ENCODE measurements at places on chromosomes 2 and 18. TPM values are rescaled to one million over a fixed set of nuclear protein-coding genes. Genes with fewer than 3 reads are reported as not detected.

DNA sequence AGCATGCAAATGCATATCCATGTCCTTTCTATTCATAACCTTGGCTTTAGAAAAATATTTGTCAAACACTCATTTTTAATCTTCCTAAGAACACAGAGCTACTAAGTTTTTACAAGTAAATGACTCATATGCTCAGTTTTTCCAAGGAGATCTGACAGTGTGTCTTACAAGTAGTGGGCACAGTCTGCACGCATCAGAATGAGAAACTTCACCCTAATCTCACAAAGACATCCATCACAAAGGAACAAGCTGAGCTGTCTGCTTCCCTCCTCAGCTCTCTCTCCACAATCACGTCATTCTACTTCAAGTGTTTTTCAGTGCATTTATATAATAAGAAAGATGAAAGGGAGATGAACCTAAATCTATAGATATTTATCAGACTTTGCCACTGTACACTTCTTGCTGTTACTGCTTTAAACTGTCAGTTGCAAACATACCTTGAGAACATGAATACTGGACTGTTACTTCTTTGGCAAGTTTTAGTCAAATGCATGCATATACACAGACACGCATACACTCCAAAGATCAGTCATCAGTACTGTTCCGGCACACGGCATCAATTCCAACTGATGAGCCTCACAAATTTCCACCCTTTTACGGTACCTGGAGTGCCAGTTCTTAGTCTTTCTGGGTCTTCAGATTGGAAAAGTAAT, 75.7 kb downstream of the RBMS1 start:
- DNase-seq, result no peak

DNA sequence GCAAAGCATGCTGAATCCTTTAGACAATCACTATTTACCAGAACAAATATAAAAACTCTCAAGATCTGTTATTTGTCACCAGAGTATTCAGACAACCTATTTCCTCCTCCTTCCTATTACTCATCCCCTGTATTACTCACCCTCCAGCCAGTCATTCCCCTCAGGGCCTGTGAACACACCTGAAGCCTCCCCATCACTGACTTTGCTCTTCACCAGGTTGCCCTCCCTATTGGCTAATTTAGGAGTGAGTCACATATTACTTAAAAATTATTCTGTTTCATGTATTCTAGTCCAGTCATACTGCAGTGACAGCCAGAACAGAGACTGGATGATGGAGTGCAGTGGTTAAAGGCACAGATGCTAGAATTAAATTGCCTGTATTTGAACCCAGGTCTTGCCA, 3.7 kb upstream of the ATG16L1 start:
- no peak for DNase-seq

DNA sequence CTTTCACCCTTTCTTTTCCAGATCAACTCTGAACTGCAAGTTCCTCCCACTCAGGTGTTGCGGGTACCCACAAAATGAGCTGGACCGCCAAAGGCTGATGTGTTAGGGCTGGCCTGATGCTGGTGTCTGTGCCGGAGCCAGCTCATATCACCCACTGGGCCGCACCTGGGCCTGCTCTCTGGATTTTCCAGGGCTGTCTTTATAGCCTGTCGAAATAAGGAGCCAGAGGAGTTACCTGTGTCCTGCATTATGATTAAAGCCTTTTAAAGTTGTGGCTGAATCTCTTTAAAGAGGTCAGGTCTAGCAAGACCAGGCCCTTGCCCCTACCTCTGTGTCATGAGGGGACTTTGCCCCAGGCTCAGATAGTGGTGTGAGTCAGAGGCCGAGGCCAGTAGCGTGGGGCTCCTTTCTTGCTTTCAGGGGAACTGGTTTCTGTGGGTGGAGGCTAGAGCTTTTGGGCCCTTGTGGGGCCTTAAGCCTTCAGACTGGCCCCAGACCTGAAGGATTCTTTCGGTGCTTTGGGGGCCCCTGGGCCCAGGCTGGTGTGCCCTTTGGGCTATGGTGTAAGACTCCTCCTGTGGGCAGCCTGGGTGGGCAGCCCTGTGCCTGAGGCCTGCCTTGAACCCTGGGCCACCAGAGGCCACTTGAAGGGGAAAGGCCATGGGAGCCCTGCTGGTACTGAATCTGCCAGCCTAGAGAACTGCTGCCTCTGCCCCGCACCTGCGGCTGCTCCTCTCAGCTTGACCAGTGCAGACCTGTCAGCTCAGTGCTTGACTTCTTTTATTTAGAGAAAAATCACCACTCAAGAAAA, 21.3 kb downstream of the OTOF start:
- no peak for DNase-seq

DNA sequence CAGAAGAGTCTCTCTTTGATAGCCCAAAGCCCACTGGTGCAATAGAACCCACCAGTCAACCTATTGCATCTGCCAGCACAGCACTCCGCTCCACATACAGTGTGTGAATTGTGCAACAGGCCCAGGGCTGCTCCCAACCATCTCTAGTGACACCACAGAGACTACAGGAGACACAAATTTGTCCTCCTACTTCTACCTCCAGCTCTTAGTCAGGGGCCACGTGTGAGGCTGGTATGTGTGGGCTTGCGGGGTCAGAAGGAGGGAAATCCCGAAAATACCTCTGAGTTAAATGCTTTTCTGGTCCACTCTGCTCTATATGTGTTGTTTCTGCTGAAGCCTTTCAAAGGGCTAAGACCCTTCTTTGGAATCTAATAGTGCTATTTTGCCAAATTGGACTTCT, 18.0 kb downstream of the DGUOK start:
- DNase-seq, result no peak

DNA sequence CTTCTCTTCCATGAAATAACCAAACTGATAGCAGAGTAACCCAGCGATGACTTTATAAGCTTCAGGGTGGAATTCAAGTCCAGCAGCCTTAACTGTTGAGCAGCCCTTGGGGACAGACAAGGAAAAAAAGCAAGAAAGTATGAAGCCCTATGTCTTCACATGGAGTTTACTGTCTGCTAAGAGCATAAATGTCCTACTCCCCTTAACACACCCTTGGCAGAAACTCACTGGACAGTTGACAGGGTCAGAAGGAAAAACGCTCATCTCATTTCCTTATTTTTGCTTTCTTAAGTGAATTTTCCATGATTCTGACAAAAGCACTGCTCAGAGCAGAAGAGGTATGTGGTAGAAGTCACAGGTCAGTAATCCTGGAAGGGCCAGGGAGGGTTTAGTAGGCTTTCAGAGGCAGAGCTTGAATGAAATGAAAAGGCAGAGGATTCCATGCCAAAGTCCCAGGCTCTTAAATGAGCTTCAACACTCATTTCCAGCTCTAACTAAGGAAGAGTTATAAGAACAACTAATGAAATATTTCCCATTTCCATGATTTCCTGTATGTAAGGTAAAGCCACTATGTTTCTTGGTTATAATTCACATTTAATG, 683.3 kb upstream of the KLHL29 start:
- no peak for DNase-seq

- DNase-seq, result no peak
Observed at GRCh38 chr18:64330161-64330560, 181.3 kb upstream of the LINC00305 start.

- DNase-seq, result no peak
Observed at GRCh38 chr18:46226461-46226860, 122.3 kb downstream of the HAUS1 start.

GRCh38 chr2:233446121-233446520, 91.8 kb downstream of the DGKD start:
- no peak for DNase-seq

- peak; percentile 68 for DNase-seq
Observed at GRCh38 chr2:207767461-207768167, 2.1 kb downstream of the FZD5 start.

DNA sequence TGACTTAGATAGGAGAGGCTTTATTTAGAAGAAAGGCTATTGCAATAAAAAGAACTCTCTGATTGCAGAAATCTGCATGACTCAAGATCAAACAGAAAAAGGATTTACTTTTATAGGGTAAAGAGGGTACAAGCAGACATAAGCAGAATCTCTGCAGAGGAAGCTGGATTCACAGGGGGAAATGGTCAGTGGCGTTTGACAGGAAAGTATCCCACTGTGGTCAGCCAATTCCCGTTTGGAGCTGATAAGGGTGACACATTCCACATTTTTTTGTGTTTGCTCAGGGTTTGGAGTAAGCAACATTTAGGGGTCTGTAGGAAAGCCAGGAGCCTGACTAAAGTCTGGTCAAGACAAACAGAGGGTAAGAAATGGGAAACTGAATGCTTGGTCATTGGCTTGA, 23.9 kb upstream of the SCYGR5 start:
- DNase-seq, result no peak

GRCh38 chr2:193331676-193332075, 1136.9 kb upstream of the TMEFF2 start:
- no peak for DNase-seq

GRCh38 chr2:222992137-222992536, 59.9 kb upstream of the KCNE4 start:
- DNase-seq, result no peak

GRCh38 chr2:222423186-222423585, 1.2 kb upstream of the SGPP2 start:
- DNase-seq, result no peak

GRCh38 chr2:230870544-230871360, 6.0 kb downstream of the ITM2C start:
- no peak for DNase-seq

DNA sequence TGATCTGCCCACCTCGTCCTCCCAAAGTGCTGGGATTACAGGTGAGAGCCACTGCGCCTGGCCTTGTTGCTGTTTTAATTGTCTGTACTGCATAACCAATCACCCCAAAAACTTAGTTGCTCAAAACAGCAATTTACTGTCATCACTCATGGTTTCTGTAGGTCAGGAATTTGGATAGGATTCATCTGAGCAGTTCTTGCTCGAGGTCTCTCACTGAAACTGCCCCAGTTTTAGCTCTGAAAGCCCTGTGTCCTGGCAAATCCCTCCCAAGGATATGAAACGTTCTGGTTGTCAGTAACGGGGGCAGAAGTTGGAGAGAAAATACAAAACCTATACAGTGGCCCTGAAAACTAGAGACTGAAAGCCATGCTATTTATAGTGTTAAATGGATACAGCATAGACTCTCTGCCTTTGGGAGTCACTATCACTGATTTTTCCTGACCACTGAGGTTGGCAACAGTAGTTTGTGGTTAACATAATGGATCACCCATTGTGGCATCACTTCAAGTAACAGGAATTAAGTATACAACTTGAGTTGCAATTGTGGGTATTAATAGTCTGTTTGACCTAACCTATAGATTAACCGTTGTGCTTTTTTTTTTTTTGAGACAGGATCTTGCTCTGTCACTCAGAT, 27.2 kb upstream of the ERICH2 start:
- DNase-seq, result no peak

- DNase-seq, result no peak
Observed at GRCh38 chr2:239277401-239278085, 123.3 kb downstream of the HDAC4 start.

DNA sequence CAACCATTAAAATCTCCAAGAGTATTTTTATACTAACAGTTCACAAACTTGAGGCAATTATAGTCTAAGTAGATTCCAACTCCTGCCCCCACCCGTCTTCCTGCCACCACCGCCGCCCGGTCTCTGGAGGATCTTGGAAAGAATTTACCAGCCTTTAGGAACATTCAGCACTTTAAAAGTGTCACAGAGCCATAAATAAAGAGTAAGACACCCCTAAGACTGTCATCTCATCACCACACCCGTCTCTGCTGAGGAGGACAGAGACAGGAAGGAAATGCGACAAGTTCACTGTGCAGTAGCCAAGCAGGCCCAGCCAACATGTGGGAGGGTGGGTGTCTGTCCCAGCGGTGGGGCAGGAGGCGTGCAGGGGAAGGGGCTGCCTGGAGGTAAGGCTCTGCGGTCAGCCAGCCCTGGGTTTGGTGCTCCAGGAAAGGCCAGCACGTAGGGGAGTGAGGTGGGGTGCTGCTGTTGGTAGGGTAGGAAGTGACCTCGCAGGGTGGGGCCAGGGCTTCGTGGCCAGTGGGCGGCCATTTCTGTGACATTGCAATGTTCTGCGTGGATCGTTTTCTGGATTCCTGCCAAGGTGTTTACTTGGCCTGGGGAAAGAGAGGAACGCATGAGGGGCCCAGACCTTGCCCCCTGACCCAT, 111.6 kb downstream of the FAM210A start:
- peak; percentile 52 for DNase-seq

- no peak for DNase-seq
Observed at GRCh38 chr2:176679061-176679669, 409.9 kb downstream of the MTX2 start.

- no peak for DNase-seq
Observed at GRCh38 chr2:207766041-207766551, 3.6 kb downstream of the FZD5 start.

DNA sequence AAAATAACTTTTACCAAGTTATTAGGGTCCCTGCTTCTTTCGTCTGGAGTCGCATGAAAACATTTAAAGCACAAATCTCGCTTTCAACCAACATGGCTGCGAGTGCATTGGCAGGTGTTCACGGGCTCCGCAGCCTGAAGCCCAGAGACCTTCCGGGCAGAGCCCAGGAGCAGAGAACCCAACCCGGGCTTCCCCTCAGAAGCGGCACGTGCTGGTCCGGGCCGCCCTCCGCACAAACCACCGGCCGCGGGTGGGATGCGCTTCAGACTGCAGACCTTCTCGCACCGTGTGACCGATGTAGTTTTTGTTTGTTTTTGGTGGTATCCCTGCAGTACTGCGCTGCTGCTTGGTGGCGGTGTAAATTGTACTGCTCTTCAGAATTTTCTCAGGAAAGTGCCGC, 105.6 kb upstream of the TPO start:
- no peak for DNase-seq

DNA sequence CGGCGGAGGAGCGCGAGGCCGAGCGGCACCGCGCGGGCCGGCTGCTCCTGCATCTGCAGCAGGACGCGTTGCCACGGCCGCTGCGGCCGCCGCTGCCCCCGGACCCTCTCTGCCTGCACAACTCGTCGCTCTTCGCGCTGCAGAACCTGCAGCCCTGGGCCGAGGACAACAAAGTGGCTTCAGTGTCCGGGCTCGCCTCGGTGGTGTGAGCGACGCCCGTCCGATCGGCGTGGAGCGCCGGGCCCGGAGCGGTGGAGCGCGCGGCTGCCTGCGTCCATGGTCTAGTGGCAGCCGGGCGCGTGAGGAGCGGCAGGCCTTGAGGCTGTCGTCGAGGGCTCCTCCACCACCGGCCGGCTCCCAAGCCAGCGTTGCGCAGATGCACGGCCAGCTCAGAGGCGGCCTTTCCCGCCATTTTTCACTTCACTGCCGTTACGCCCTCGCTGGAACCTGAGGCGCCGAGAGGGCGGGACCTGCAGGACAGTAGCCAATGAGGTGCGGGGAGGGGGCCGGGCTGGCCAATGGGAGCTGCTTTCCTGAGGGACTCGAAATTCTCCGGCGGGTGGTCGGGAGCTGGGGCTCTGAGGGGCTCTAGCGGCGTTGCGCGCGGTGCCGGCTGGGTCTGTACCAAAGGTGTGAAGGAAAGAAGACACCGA, 1.9 kb downstream of the TLX2 start:
- DNase-seq, result peak; percentile 82

The FASTKD1 gene
- total RNA-seq, result 111 TPM

The SERPINB8 gene
- total RNA-seq, result 1.3 TPM

The GALR1 gene
- not detected for total RNA-seq

The TANK gene
- total RNA-seq, result 27.9 TPM

The TMEM247 gene
- total RNA-seq, result not detected

The ST6GAL2 gene
- 0.12 TPM for total RNA-seq

The VWA3B gene
- total RNA-seq, result not detected

The MSTN gene
- total RNA-seq, result not detected

The RAB31 gene
- 7.6 TPM for total RNA-seq

The GALNT14 gene
- total RNA-seq, result 0.45 TPM

The ACTG2 gene
- 0.32 TPM for total RNA-seq

The CD8B gene
- total RNA-seq, result 1.2 TPM
